ENCODE measurements at places on chromosomes 1 and 21.
A peak's percentile ranks its signal among the peaks of the same experiment; 100 is the strongest.

DNA sequence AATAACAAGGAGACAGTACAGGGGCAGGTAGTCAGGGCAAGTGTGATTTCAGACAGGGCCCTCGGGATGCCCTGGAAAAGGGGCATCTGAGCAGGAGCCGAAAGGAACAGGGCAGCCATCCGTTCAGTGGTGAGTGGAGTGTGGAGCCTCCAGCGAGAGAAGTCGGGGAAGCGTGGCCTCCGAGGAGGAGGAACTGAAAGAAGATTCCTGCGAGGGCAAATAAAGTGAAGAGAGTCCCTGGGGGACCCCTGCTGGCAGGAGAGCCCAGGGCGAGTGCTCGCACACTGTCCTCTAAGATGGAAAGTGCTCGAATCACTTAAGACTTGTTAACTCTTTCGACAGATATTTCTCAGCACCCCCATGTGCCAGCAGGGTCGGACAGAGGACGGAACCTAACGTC, 3.5 kb upstream of the UTS2 start:
- DNase-seq, result peak; percentile 12

DNA sequence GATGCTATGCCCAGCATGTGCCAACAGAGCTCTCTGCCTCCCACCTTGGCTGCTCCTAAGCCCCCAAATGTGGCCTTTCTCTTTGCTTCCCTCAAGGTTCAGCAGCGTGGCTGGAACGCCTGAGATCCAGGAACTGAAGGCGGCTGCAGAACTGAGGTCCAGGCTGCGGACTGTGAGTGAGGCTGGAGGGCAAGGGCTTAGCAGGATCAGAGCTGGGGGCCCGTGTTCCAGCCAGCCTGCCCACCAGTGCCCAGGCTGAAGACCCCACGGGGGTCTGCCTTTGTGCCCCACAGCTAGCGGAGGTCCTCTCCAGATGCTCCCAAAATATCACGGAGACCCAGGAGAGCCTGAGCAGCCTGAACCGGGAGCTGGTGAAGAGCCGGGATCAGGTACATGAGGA, 14.6 kb downstream of the IKBKE start:
- no peak for DNase-seq

DNA sequence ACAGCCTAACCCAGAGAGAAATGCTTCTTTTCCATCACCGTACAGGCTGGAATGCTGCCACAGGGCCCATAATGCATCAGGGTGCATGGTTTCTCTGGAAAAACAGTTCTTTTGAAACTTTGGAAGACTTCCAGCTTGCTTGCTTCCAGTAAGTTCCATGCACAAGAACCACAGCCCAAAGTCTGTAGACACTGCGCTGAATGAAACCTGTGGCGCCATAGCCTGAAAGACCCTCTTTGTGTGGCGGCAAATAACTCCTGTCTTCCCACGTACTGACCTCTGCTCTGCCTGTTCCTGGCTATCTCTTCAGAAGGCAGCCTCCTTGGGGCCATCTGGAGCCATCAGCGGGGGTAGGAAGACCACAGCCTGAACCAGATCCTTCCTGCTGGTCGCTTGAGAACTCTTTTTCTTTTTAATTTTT, 15.1 kb downstream of the MIIP start:
- peak; percentile 66 for DNase-seq

DNA sequence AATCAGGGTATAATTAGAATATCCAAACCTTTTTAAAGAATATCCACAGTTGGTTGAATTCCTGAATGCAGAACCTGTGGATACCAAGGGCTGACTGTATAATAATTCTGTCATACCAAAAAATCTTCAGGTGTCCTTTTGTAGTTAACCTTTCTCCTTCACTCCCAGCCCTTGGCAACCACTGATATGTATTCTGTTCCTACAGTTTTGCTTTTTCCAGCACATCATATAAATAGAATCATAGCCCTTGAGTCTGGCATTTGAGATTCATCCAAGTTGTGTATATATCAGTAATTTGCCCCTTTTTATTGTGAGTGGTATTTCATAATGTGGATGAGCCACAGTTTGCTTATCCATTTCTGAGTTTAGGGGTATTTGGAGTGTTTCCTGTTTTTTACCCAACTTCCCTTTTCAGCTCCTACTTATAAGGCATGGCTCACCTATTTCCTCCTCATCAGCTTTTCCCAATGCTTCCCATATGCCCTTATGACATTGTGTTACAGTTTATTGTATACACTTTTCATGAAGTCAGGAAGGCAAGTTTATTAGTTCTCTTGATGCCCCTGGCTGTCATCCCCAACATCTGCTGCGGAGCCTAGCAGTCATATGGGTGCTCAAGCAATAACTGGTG, 35.0 kb upstream of the AGO1 start:
- no peak for DNase-seq

- no peak for DNase-seq
Measured at GRCh38 chr1:236348071-236348470, 46.0 kb upstream of the EDARADD start.

- DNase-seq, result no peak
Measured at GRCh38 chr1:223219846-223220610, 77.0 kb upstream of the TLR5 start.

Data from fibroblast of mammary gland (primary cell).